ENCODE measurements at places on chromosomes 13 and 19.

- no peak for DNase-seq
Measured at GRCh38 chr19:28293685-28294084, 919.3 kb downstream of the UQCRFS1 start.

DNA sequence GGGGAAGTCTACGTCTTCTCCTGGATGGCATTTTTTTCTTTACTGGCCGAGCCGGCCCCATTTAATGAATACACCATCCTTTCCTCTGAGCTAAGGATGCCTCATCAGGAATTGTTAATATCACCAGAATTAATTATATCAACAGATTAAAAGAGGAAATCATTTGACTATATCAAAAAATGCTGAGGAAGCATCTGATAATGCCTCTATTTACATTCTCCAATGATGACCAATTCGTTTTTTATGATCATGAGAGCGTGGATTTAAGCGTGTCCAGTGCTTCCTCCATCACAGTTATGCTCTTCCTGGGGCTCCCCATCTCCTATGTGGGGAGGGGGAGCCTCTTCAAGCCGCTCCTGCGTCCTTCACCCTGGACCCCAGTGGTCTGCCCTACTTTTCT lies 58.7 kb downstream of the TUBGCP3 start:
- no peak for DNase-seq

DNA sequence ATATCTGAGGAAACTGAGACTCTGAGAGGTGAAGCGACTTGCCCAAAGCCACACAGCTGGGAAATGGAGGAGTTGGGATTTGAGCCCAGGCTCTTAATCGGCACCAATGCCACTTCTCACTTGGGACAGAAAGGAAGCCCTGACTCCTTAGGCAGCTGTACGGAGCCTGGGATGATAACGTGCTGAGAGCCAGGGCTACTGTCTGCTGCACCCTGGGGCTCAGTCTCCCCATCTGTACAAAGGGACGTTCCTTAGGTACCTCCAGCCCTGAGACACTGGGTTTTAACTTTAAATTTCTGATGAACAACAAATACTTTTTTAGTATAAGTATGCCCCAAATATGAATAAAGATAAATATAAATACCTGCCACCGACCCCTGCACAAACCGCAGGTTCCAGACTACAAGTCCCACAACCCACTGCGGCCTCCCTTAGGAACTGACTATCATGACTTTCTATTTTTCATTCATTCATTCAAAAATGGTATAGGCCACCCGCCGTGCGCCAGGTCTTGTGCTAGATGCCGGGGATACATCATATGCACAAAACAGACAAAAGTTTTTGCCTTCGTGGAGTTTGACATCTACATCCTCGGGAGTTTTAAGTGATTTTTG lies 776 bp upstream of the NCLN start:
- no peak for DNase-seq

DNA sequence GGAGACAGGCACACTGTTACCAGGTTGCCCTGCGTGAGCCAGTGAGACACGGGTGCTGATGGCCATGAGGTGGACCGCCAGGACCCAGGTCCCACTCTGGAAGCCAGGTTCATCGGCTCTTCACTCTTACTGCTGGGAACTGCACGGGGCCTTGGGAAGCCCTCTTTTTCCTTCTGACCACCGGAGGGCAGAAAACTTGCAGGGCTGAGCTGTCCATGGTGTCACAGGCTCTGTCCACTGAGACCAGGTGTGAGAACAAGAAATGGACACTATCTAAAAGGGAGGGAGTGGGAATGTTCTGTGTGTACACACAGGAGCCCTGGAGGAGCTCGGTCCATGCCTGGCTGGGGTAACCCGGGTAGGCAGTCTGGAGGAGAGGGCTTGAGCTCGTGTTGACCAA lies 93.4 kb downstream of the UQCRFS1 start:
- no peak for DNase-seq

DNA sequence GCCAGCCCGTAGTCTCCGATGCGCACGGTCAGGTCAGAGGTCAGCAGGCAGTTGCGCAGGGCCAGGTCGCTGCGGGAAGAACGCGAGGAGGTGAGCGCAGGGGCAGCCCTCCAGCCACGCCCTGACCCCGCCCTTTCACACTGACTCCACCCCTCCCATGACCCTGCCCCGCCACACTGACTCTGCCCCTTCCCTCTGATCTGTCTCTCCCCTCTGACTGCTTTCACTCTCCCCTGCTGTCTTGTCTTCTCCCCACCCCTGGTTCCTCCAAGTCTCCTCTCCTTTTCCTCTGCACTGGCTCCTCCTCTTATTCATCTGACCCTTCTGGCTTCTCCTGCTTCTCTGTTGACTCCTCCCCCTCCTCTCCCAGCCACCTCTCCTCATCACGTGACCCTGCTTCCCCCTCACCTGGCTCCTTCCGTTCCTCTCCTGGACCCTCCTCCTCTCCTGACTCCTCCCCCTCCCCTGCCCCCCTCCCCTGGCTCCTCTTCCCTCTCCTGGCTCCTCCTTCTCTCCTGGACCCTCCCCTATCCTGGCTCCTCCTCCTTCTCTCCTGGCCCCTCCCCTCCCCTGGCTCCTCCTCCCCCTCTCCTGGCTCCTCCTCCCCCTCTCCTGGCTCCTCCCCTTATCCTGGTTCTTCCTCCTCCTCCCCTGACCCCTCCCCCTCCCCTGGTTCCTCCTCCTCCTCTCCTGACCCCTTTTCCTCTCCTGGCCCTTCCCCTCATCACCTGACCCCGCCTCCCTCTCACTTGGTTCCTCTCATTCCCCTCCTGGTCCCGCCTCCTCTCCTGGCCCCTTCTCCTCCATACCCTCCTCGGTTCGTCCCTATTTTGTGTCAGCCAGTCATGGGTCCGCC lies 9.9 kb downstream of the LMTK3 start:
- DNase-seq = no peak

- no peak for DNase-seq
Measured at GRCh38 chr19:46036744-46037128, 4.1 kb downstream of the IGFL4 start.

GRCh38 chr19:44777715-44778347 lies at the start of gene CBLC:
CBLC (plus strand) TSS chr19:44777890; CDS start chr19:44777932, 42 bp downstream.
- DNase-seq = no peak

DNA sequence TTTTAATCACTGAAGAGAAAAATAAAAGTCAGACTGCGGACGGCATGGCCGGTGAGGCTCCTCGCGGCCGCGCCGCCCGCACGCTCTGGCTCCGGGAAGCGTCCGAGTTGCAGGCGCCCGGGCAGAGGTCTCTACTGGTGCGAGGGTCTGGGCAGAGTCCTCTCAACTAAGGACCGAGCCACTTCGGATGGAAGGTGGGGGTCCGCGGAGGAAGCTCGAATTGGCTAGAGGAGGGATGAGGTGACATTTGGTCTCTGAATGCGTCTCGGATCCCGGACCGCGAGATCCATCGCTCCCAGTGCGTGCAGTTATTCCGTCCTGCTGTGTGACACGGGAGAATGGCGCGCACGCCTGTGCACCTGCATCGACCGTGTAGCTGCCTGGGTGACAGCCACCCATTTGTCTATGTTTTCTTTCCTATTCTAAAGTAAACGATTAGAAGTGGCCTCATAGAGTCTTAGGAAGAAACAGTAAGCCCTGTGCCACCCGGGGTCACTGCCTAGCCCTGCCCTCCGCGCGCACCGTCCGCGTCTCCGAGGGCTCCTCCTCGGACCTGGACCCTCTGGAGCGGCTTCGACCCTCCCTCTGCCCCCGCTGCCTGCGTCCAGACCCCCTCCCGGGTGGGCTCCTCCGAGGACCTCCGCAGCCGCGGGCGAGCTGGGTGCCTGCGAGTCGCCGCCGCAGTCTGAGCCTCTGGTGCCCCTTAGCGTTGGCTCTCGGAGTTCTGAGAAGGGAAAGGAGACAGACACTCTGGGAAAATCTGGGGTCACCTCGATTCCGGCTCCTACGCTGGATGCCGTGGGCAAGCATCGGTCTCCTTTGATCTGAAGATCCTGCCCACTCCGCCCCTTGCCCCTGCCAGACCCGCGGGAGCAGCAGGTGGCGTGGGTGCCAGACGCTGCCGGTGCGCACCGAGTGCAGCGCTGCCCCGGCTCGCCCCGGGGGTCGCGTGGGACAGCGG lies 347.4 kb downstream of the LIG4 start:
- no peak for DNase-seq

DNA sequence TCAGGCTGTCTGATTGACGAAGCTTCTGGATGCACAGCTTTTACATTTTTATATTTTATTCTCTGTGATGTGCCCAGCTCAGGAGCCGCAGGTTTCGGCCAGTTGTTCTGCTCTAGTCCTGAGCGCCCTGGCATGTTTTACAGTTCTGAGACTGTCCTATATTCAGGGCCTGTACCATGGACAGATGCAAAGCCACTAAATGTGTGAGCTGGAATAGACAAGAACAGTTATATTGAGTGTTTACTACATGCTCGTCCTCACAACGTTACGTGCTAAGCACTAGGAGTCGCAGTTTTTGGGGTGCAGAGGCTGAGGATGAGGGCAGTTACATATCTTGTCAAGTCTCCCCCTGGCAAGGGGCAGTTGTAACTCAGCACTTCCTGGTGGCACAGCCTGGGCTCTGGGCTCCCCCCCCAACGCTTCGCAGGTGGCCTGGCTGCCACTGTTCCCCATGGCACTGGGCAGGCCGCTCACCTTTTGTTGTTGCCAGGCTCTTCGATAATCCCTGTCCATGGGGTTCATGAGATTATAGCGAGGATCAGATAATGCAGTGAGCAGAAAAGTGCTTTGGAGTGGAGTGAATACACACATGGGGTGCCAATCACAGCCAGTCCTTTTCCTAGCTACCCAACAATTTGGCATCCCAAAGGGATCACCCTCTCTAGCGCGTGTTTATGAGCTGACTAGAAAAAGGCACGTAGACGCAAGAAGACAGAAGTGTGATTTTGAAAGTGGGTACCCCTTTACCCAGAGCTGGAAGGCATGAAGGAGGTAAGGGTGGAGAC lies 23.5 kb downstream of the ARL11 start:
- no peak for DNase-seq

DNA sequence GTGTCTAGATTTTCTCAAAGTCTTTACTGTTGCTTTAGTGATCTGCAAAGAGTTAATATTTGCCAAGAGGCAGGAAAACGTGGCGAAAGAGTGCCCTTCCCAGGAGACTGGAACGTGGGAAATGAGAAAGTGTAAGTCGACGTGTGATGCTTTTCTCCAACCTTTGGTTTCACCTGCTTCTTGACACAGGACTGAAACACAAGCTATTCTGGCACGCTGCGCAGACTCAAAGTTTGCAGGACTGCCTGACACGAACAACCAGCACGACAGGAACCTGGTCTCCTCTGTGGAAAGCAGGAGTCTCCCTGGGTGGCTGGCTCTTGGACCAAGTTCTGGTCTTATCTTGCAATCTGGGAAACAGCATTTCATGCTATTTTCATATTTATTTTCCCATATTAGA lies 28.6 kb downstream of the RFXAP start:
- DNase-seq = no peak

DNA sequence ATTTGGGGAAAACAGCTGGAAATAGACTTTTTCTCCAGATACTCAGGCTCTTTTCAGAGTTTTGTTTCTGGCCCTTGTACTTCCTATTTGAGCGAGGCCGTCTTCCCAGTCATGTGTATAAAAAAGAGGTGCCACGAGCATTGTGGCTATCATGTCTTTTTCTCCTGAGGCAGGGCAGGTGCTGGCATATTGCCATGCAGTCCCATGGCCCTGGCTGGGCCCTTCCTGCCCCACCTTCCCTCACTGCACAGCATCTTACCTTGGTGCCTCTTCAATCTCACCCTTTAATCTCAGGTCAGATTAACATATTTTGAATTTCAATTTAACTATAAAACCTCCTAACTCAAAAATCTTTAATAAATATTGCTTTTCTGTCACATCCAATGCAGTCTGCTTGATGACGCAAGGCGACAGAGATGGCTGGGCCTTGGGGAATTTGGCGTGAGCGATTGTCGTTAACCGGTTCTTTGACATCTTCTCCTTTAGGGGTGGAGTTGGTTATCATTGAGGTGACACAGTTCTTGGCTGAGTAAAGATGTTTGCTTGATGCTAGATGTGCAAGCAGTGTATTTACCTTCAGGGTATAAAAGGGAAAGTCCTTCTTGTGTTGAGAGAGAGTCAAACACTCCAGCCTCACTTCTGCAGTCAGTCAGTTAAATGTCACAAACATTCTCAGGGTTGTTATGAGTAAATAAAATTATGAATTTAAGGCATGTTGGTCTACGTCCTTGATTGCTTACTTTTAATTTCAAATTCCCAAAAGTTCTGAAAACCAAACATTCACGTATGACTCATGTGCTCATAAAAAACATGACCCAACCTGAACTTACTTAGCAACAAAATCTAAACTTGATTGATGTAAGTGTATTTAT lies 289.9 kb downstream of the MYO16 start:
- DNase-seq = no peak

GRCh38 chr13:46106839-46107371 lies 2.1 kb upstream of the CPB2 start:
- DNase-seq = no peak

DNA sequence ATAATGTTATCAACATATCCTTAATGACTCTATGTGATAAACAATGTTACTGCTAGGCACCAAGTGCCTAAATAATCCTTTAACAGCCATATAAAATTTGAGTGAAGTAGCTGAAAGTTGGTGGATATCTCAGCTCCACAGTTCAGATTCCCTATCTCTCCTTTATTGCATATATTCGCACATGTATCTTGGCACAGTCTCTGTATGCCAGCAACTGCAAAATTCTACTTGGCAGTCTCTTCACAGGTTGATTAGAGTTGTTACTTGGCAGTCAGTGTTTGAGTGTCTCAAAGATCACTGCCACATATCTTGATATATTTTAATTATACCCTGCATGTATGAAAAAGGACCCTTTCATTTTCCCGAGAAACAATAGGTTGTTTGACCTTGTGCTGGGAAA lies 879.3 kb downstream of the OLFM4 start:
- no peak for DNase-seq

GRCh38 chr19:49056101-49056901 lies 1.2 kb downstream of the CGB7 start:
- no peak for DNase-seq

DNA sequence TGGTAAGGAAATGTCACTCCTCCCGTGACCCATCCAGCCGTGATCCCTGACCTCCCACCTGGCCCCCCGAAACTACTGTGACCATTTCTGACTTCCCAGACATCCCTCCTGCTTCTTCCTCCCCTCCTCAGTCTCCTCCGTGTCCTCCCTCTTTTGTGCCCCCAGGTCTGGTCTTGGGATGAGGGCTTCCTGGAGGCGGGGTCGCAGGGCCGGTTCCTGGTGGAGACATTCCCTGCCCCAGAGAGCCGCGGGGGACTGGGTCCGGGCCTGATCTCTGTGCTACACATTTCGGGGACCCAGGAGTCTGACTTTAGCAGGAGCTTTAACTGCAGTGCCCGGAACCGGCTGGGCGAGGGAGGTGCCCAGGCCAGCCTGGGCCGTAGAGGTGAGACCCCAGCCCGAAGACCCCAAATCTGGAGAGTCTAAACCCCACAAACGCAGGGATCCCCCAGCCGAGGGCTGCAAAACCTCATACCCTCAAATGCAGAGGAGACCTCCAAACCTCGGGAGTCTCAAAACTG lies 5.0 kb downstream of the KIRREL2 start:
- no peak for DNase-seq

- no peak for DNase-seq
Measured at GRCh38 chr13:31072041-31072440, 89.7 kb downstream of the HSPH1 start.

- no peak for DNase-seq
Measured at GRCh38 chr13:94656766-94657165, 55.1 kb downstream of the GPR180 start.

GRCh38 chr19:11708457-11708856 lies 30.3 kb downstream of the ZNF823 start:
- DNase-seq = no peak

- DNase-seq = no peak
Measured at GRCh38 chr13:93529961-93530360, 303.4 kb downstream of the GPC6 start.
